ENCODE measurements at places on chromosomes 13 and 19.

DNA sequence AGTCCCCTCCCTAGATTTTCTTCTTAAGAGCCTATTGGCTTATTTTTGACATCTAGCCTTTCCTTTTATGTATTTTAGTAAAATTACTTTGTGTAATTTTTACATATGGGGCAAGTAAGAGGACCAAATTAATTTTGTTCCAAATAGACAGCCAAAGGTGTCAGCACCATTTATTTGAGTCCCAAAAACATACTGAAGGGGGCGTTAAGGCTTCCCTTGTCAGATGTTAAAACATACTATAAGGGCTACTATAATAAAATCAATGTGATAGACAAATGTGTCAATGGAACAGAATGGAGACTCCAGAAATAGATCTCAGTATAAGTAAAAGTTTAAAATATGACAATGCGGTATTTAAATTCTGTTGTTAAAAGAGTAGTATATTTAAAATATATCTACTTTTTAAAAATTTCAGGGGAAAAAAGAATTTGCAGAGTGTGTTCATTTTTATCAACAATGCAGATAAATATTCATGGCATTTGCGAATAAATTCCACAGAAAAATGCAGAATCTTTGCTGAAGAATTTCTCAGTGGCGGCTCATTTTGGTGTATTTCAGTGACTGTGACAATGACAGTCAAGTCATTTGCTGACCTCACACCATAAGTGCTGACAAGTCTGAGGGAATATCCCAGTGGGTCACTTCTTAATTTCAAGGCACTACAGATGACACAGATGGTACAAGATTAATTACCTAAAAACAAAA, 133.7 kb downstream of the MTUS2 start:
- DNase-seq: no peak

DNA sequence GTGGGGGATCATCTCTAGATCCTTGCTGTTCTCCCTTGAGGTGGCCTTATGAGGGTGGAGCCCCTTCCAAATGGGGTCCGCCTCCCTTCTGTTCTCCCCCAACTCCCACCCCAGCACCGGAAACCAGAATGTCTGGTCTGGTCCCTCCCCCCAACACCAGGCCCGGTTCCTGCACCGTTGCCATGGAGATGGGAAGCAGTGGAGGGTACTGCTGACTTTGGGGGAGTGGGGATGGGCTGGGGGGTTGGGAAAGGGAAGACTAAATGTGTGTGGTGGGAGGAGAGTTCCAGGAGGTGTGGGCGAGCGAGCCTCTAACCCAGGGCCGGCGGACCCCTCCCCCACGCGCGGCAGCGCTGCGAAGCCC, 1.7 kb downstream of the SHANK1 start:
- DNase-seq: no peak

- DNase-seq: no peak
These were observed 9.5 kb downstream of the RUBCNL start for GRCh38 chr13:46377554-46377953.

DNA sequence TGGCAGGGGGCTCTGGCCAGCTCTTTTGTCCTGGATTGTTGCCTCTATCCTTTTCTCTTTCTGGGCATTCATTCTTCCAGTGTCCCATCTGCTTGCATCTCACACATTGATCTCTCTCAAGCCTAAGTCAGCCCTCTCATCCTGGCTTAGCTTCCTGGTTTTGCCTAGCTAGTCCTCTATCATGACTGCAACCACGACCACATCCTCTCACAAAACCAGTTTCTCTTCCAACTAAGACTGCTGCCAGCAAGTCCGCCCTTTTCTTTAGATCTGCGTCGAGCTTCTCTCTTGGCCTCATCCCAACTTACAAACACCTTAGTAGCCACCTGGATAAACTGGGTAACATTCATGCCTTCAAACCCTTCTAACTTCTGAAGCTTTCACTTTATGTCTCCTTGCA, 212.2 kb upstream of the HTR2A start:
- peak; percentile 24 for DNase-seq

DNA sequence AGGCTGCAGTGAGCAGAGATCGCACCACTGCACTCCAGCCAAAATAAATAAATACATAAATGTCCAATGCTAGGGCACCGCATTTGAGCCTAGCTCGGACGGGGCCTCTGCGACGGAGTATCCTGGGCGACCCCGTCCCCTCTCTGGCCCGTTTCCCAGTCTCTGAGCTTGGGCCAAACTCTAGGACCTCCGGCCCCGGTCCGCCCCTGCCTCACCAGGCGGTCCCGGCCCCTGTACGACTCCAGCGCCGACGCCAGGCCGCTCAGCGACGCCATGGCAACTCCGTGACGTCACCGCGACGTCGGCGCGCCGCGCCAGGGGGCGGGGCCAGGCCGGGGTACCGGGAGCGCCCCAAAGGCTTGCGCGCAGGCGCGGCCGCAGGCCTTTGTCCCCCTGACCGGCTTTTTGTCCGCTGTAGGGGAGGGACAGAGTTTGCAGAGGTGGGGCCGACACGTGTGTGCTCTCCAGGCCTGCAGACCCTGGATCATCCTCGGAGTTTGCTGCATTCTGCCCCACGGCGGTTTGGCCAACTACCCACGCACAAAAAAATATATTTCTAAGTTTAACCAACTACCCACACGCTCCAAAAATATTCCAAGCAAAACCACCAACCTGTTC, at the start of gene PEX11G:
PEX11G (minus strand) TSS at position 300 of the 618 bp plus-strand sequence; CDS start at position 275, 25 bp downstream.
- DNase-seq: peak; percentile 82

DNA sequence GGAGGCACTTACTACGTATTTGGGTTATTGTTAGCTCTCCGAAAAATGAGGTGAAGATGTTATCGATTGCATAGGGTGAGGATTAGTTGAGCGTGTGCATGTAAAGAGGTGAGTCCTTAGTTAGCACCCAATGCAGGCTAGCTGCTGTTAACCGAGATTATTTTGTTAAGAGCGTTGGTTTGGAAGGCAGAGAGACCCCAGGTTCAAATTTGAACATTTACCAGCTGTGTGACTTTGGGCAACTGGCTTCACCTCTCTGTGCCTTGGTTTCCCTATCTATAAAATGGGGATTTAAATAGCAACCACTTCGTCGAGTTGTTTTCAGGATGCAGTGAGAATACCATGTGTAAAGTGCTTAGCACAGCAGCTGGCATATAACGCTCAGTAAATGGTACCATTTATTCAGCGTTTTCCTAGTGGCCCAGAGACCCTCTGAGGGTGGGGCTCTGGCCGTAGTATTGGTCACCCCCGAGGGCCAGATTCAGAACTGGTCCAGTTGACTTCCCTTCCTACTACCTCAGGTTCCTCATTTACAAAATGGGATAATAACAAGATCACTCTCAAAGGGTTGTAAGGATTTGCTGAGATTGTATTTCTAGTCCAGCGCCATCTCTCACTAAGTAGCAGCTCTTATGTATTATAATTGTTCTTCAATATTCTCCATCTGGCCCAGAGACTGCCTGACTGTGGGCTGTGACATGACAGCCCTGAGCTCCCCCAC, 887 bp downstream of the SIPA1L3 start:
- peak; percentile 25 for DNase-seq

DNA sequence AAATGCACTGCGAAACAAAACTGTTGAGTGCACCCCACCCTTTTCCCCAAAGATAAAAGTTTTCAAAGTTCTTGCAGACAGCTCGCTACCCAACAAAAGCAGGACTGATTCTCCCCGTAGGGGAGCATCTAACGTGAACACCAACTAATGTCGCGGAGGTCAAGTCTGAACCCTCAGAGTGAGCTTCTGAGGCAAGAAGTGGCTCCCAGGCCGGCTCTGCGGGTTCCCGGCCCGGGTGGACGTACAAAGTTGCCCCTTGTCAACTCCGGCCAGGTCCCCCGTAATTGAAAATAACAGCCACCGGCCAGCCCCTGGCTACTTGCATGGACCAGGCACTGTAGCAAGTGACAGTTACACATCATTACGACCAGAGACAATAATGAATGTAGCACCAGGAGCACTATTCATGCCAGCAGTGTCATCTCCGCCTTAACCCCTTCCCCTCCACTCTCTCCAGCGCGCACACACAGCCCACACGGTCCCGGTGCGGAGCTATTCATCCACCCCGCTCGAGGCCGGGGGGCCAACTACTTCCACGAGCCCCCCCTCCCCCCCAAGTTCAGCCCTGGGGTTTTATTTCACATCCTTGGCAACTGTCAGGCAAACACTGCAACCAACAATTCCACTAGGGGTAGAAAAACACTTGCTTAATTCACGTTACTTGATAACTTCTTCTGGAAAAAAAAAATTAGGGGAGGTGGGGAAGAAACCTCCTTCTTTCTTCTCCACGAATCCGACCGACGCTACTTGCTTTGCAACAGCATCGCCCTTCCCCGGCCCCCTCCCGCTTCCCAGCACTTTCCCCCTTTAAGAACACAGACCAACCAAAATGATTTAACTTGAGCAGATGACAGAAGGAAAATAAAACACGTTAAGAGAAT, 1.2 kb downstream of the KLF12 start:
- DNase-seq: peak; percentile 39

DNA sequence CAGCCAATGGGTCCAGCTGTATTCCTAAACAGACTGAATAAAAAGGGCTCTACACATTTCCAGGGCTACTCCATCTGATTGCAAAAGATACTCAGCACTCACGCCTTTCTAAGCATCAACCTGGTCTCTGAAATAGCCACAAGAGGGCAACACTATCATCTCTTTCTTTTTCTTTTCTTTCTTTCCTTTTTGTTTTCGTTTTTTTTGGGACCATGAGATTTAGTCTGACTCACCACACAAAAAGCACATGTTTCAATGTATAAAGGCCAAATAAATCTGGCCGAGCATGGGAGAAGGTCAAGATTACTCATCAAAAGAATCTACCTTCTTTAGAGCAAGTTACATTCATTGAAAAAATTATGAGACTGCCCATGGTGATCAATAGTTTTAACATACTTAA, 805.6 kb upstream of the ARGLU1 start:
- no peak for DNase-seq

DNA sequence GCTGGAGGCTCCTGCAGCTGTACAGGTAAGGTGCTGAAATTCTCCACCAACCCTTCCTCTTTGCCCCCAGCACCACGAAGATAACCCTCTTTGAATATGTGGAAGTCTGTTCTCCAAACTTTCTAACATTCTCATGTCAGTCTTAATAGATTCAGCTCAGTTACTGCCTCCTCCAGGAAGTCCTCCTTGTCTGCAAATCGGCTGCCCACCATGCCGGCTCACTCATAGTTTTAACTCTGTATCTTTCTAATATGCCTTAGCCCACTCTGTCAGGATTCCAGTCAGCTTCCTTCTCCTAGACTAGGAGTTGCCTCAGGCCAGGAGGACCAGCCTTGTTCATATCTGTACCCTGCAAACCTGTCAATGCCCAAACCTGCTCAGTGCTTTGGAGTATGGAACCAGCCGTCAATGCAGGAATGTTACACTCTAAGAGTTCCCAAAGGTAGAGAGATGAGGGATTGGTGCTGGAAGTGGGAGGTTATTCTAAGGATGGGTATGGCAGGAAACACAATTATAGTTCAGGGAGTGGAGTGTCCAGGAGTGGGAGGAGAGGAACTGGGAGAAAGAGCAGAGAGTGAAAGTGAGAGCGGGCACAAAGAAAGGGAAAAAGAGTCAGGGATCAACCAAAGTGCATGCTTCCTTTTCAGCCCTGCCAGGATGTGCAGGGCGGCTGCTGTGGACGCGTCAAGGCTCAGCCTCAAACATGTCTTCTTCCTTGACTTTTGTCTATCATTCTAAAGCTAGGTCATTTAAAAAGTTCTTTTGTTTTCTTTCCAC, 38.0 kb upstream of the ALOX5AP start:
- DNase-seq: no peak

DNA sequence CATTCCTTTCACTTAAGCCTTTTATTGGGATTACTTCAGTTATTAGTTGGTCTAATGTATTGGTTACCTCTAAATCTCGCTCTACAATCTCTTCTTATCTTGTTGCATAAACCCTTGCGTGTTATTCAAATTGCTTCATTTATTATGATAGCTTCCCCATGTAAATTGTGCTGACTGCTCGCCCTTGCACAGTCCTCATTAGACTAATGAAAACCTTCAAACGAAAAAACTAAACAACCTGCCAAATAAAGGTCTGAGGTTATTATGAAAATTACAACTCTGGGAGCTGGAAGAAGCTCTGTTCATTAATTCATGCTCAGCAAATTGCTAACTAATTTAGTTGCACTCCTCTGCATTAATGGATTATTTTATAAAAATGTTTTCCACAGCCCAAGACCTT, 320.1 kb downstream of the DACH1 start:
- DNase-seq: no peak

- no peak for DNase-seq
These were observed 49.5 kb upstream of the PABPC3 start for GRCh38 chr13:25046274-25046984.

- DNase-seq: no peak
These were observed 14.6 kb downstream of the HS6ST3 start for GRCh38 chr13:96104516-96104915.

DNA sequence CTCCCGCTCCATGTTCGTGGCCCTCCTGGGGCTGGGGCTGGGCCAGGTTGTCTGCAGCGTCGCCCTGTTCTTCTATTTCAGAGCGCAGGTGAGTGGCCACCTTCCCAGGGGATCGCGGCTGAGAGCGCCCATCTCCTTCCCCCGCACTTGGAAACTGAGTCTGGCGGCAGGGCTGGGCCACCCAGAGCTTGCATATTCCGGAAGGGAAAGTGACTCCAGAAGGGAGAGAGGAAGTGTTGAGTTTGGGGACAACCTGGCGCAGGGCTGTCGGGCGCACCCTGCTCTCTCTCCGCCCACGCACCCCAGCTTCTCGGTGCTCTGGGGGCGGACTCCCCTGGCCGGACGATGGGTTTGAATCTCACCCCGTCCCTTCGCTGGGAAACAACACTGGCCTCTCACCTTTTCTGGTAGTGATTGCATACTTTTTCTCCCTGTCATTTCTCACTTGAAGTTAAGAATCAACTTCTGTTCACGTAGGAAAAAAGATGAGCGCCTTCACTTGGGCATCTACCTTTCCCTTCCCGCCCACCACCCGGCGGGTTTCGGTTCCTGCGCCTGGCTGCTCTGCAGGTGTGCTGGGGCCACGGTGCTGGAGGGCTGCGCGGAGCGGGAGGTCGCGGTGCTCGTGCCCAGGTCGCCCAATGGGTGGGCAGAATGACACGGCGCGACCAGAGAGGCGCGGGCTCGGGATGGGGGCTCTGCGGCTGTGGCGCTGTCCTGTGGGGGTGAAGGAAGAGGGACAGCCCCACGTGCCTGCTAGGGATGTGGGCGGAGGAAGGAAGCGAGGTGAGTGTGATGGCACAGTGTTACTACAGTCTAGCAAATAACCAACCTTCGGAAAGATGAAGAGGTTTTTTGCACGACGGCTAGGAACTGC, 721 bp downstream of the TNFSF11 start:
- no peak for DNase-seq

- DNase-seq: peak; percentile 3
These were observed 418.9 kb upstream of the ARGLU1 start for GRCh38 chr13:106986687-106987426.

- no peak for DNase-seq
These were observed 25.6 kb downstream of the MLLT1 start for GRCh38 chr19:6253954-6254733.

GRCh38 chr13:111858571-111858970, 208.4 kb upstream of the SOX1 start:
- no peak for DNase-seq

- no peak for DNase-seq
These were observed 56.5 kb upstream of the HTR2A start for GRCh38 chr13:46953331-46953730.

- DNase-seq: peak; percentile 68
These were observed 45.8 kb downstream of the VWA8 start for GRCh38 chr13:41915081-41915480.

GRCh38 chr19:46998445-46999125, 21.1 kb upstream of the NPAS1 start:
- no peak for DNase-seq

GRCh38 chr13:83086948-83087347, 795.3 kb downstream of the SLITRK1 start:
- DNase-seq: no peak
